ENCODE measurements at places on chromosomes 16 and 17.

DNA sequence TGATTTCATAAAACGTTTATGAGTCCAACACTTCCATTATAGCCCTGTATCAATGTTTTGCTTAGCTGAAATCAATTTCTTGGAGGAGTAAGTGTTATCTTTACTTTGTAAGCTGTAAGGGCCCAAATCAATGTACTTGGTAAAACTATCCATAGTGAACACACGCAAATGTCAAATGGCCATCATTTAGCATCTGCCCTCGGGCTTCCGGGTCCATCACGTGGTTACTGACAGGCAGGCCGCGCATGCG is 687 bp upstream of the NARF start:
- DNase-seq, result peak; percentile 95

DNA sequence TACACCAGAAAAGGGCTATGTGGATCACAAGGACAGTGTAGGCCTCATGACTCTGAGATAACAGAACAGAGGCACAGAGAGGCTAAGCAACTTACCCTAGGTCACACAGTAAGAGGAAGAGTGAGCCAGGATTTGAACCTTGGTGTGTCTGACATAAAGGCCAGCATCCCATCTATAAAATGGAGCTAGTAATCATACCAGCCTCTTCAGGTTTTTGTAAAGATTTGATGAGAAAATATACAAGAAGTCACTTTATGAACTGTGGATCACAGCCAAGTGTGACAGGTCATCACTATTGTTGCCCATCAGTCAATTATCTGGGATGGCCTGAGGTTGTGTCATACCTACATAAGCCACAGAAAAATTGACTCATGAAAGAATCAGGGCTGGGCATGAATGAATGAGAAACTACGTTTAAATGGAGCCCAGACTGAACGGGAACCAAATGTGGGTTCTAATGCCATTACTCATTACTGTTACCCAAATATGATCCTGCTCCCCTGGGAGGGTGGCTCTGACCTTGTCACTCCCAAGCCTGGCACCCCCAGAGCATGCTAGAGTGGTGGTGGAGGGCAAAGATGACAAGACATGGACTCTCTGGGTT is 21.0 kb downstream of the FBXO39 start:
- DNase-seq, result no peak

DNA sequence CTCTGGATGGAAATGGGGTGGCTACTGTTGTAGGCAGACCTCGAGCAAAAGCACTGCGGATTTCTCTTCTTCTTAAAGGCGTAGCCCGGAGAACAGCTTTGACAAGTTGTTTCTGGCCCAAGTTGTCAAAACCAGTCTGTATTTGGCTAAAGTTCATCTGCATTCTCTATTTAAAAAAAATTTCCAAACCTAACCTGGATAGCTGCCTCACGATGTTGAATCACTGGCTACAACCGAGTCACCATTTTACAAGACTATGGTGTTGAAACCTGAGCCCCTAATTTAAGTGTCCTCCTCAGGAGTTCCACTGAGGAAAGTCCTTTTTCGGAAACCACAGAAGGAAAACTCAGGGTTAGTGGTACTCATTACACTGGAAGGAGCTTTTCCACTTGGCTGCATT is 1.5 kb downstream of the SLC16A6 start:
- DNase-seq, result no peak

GRCh38 chr17:79085921-79086551 is 11.4 kb downstream of the ENGASE start:
- DNase-seq, result no peak

- no peak for DNase-seq
These were observed 6.1 kb upstream of the EIF4A3 start for GRCh38 chr17:80153004-80153403.

- DNase-seq, result no peak
These were observed 111.6 kb downstream of the DYNLRB2 start for GRCh38 chr16:80652441-80652840.

GRCh38 chr17:10624969-10625368 is 32.1 kb downstream of the MYH3 start:
- DNase-seq, result no peak

GRCh38 chr17:46842835-46843234 is 8.5 kb upstream of the WNT9B start:
- no peak for DNase-seq

DNA sequence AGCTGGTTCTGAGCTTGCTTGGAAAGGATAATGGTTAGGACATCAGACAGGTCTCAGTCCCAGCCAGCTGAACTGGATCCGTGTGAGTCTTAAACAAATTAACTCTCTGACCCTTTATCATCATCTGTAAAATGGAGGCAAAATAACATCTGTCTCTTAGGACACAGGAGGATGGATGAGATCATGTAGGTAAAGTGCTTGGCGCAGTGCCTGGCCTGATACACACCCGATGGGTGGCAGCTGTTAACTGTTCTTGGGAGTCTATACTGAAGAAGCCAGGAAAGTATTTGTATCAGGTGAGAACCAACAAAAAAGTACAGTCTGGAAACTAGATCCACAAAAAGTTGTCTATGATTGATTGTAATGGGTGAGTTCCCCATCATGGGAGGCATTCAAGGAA is 188.6 kb downstream of the C16orf78 start:
- DNase-seq, result no peak

DNA sequence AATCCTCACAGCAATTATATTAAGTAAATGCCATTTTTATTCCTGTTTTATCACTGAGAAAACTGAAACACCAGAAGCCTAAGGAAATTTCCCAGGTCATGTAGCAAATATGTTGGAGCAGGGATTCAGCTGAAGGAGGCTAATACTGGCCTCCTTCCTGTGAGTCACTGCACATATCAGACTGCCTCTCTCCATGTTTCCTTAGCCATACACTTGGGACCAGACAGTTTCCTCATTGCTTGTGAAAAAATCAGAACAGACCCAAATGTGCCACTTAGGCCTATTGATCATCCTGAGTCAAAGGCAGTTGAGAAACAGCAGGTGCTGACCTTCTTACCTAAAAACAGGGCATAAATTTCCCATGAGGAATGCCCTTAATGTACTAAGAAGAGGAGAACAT is 18.9 kb upstream of the ELAC2 start:
- DNase-seq, result no peak

DNA sequence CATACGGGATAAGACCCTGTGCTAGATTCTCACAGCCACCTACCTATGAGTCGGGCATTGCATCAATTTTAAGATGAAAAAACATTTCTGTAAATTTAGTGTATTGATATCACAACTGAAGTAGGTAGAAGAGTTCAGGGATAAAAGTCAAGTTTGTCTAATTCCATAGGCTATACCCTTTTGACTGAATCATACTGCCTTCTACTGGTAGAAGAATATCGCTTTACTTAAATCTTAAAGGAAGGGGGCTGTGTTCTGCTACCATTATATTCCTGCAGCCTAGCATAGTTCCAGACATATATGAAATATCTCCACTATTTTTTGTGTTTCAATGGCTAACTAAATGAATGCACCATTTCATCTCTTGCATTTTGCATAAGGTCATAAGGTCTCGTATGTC is 1128.6 kb downstream of the CDH8 start:
- no peak for DNase-seq

- DNase-seq, result no peak
These were observed 10.9 kb upstream of the GGA2 start for GRCh38 chr16:23521037-23521743.

DNA sequence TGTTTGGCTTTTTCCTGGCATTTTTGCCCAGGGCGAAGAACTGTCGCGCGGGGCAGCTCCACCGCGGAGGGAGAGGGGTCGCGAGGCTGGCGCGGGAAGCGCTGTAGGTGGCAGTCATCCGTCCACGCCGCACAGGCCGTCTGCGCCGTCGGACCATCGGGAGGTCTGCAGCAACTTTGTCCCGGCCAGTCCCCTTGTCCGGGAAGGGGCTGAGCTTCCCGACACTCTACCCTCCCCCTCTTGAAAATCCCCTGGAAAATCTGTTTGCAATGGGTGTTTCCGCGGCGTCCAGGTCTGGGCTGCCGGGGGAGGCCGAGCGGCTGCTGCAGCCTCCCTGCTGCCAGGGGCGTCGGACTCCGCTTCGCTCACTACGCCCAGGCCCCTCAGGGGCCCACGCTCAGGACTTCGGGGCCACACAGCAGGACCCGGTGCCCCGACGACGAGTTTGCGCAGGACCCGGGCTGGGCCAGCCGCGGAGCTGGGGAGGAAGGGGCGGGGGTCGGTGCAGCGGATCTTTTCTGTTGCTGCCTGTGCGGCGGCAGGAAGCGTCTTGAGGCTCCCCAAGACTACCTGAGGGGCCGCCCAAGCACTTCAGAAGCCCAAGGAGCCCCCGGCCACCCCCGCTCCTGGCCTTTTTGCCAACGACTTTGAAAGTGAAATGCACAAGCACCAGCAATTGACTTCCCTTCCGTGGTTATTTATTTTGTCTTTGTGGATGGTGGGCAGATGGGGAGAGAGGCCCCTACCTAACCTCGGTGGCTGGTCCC is 2.3 kb upstream of the CBX4 start:
- no peak for DNase-seq

DNA sequence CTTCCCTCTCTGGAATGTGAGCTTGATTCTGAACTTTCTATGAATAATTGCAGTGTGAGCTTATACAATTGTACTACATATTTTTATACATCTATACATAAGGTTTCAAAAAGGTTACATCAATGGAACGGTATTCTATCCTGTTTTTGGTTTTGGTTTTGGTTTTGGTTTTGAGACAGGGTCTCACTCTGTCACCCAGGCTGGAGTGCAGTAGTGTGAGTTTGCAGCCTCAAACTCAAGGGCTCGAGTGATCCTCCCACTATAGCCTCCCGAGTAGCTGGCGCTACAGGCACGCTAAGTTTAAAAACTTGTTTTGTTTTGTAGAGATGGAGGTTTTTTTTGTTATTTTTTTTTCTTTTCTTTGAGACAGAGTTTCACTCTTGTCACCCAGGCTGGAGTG is 1.1 kb downstream of the CTRB1 start:
- DNase-seq, result no peak

DNA sequence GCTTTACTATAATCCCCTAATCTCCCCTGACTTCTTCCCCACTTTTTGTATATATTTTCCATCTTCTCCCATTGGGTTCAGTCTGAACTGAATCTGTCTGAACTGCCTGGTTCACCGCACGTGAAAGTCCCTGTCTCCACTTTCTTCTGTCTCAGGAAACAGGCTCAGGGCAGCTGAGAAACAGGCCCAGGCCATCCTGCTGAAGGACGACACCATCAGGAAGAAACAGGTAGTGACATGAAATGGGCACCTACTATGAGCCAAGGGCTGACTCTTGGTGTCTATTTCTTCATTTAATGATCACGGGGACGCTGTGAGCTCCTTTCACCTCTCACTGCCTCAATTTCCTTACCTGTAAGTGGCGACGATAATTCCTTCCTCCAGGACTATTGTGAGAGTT is 90.5 kb upstream of the HSBP1 start:
- no peak for DNase-seq

- DNase-seq, result no peak
These were observed 279.5 kb upstream of the MYOCD start for GRCh38 chr17:12386225-12386624.

DNA sequence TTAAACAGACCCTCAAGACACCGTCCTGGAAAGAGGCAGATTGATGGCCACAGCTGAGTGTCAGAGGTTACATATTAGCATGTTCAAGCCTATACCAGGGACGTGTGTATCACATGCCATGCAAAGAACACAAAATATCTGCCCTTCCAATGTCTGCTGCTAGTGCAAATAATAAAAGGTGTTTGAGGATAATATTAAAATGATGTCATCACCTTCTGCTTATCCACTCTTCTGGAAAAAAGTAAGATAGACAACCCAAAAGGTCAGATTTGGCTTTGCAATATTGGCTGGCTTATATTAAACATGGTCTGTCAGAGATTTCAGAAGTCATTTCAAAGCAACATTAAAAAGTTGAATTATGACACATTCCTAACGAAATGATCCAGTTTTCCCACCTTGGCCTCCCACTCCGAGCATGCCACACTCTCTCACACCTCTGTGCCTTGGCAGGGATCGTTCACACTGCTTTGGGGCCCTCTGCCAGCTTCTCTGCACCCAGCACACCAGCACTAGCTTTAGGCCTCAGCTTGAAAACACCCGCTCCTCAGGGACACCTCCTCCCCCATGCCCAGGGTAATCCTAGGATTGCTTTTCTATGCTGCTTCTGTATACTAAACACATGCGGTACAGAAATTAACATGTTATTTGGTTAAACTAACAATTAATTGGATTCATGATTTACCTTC is 248.2 kb downstream of the NTN1 start:
- no peak for DNase-seq

DNA sequence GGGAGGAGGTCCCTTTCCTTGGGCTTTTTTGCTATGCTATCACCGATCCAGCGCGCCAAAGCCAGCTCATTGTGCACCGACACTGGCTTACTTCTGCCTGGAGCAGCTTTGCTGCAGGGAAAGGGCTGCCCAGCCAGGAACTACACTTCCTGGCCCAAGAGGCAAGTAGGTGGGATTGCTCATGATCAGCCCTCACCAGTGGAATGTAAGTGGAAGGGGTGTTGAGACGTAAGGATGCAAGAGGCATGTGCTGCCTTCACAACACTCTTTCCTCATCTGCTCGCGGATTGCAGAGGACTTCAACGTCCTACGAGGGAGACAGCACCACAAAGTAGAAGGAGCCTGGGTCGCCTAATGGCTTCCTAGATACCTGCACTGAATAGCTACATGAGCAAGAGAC is 104.3 kb upstream of the FOXF1 start:
- DNase-seq, result no peak

DNA sequence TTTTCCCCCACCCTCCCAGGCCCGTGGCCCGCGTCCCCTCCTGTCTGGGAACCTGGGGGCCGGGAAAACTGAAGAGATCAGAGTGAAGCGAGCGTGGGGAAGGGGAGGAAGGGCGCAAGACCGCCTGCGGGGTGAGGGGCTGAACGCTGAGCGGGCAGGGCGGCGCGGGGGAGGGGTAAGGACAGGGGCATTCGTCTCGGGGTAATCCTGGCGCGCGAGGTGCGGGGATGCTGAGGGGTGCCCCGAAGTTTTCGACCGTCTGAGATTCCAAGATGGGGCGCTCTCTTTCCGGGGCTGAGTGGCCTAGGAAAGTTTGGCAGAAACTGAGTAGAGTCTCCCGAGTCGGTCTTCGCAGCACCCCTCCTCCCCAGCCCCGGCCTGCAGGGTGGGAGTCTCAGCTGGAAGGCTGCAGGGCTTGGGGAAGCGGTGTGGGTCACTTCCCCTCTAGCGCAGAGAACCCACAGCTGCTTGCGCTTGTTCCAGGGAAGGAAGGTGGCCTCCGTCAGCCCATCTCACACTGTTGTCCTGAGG is 555 bp downstream of the TTYH2 start:
- DNase-seq, result peak; percentile 6

DNA sequence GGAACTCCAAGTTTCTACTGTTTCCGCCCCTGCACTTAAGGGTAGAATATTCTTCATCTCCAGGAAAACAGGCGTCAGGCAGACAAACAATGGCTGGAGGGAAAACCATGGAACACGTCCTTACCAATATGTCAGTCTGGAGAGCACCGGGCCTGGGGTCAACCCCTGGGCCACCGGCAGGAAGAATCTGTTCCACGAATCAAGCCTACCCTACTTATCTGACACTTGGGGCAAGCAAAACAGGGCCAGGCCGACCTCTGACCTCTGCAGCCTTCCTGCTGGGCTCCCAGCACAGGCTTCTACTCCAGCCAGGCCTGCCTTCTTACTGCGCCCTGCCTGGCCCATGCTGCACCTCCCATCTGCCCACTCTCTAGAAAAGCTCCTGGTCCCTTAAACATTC is 10.1 kb downstream of the VAC14 start:
- DNase-seq, result no peak
